Fibroblast of skin of left biceps (primary cell): ENCODE measurements at places on chromosomes 3 and 15.

DNA sequence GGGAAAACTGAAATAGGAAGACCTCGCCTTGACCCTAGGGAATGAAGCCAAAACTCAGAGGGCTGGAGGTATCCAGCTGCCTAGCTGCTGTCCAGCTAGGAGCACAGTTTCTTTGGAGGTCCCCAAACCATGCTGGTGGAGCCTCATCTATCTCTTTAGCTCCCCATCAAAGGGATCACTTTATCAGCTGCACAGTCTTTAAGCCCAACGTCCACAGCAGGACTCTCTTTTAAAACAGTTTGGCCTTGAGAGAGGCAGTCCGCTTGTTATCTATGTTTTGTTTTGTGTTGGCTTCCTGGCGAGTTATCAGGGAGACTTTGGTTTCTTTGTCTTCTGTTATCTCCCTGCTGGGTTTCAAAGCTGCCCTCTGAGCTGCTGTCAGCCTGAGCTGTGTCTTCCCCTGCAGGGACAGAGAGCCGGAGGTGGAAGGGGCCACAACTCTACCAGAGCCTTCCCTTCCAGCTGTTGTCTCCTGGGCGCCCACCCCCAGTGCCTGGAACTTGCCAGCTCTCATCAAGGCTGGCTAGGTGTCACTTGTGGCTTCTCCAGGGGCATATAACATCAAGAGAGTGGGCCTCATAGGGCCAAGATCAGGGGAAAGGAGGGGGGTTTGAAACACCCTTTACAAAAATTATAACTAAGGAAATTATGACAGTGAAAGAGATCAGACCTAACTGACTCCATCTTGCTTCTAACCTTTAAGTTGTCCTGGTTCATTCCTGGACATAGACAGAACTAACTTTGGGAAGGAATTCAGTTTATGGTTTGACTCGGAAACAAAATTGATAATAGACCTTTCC lies 61.4 kb upstream of the C15orf39 start:
- DNase-seq = no peak

GRCh38 chr3:151501923-151502632 lies 41.2 kb upstream of the IGSF10 start:
- DNase-seq = no peak

DNA sequence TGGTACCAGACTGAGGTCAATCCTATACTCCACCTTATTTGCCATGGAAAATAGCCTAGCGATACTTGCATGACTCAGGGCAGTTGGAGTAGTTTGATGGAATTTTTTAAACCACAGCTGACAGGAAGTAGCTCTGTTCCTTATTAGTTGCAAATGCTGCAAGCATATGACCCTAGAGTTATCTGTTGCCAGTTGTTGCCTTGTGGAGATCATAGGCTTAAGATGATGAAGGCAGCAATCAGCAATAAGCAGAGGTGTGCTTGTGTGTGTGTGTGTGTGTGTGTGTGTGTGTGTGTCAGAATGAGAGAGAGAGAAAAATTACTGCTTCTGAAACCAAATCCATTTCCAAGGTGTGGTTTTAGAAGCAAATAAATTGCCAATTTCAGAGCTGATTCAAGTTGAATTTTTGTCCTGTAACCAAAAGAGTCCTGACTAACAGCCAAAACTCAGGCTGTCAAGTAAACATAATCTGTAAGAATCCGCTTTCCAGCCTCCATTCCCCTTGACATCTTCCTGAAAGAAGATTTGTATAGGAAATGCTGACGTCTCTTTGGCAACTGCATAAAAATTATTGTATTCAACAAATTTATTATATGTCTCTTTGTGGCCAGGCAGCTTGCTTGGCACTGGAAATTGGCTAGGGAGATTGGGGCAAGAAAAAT lies 141.2 kb downstream of the SERPINI1 start:
- peak; percentile 73 for DNase-seq

- DNase-seq = no peak
Observed at GRCh38 chr3:133092681-133093080, 54.5 kb downstream of the TMEM108 start.

GRCh38 chr3:177692304-177692975 lies 495.2 kb upstream of the TBL1XR1 start:
- DNase-seq = no peak

DNA sequence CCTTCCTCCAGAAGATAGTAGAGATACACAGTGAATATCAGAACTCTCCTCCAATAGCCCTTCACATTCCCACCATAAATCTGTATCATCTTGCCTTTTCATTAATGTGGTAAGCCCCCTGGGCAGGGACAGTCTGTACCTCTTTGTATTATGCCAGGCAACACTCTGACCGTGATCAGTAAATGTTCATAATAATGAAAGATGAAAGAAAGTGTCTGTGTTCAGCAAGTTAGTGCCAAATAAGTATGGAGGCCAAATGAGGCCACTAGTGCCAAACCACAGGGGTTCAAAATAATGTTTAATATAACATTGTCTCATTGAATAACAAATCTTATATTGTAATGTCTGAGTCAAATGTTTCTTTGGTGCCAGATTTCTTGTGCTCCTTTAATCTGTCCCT lies 104.3 kb downstream of the CMSS1 start:
- DNase-seq = no peak
